ENCODE measurements at places on chromosomes 3 and 15.

- no peak for DNase-seq
Measured at GRCh38 chr15:48010316-48010715, 110.5 kb upstream of the SLC24A5 start.

GRCh38 chr3:16987141-16987540 is 102.4 kb downstream of the PLCL2 start:
- no peak for DNase-seq

- no peak for DNase-seq
Measured at GRCh38 chr15:94411846-94412245, 180.5 kb downstream of the MCTP2 start.

GRCh38 chr3:168813225-168813802 is 717.6 kb upstream of the GOLIM4 start:
- no peak for DNase-seq

DNA sequence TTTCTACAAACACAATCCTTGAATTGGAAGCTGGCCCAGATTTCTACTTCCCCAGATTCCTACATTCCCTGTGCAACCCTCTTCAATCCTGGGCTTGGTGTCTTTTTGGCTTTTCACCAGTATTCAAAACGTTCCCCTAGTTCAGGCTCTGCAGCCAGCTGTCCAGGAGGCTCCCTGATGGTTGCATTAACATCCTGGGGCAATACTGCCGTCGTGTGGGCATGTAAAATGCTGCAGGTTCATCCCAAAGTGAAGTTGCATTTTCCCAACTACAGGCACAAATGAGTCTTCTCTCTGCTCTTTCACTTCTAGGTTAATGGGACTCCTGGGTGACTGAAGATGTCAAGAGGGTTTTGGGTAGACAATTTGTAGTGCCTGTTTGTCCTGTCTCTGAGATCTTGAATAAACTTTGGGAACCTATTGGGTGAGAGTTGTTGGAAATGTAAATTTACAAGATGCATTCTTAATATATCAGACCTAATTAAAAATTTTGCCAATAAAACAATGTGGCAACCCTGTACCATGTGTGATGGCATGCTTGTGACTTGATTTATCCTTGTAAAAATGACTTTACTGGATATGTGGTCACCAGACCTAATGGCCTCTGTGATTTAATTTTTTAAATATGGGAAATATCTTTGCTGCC is 28.6 kb downstream of the SOX14 start:
- DNase-seq = no peak

DNA sequence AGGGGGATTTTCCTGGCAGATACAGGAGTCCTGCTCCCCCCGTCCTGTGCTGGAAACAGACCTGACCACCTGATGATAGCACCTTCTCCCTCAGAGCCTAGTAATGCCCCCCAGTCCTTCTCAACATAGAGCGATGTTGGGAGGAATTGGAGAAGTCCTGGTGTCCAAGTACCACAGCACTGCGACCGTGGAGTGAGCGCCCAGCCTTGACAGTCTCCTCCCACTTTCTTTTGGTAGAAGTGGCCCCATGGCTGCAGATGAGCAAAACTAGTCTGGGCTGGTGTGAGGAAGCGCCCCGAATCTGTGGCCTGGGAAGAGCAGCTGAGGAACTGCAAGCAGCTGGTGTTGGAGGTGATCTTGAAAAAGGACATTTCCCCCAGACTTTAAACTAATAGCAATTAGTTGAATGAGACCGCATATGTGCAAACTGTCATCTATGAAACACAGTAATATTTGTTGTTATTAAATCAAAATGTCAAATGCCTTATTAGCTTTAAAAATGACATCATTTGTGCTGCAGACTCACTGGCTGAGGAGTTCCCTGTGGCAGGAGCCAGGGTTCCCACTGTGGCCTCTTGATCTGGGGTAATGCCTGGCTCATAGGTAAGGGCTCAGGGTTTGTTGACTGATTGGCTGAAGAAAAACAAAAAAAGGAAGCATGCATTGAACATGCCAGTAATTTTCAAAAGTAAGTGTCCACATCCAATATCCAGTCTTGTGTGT is 121.8 kb downstream of the CACNA2D3 start:
- DNase-seq = no peak

DNA sequence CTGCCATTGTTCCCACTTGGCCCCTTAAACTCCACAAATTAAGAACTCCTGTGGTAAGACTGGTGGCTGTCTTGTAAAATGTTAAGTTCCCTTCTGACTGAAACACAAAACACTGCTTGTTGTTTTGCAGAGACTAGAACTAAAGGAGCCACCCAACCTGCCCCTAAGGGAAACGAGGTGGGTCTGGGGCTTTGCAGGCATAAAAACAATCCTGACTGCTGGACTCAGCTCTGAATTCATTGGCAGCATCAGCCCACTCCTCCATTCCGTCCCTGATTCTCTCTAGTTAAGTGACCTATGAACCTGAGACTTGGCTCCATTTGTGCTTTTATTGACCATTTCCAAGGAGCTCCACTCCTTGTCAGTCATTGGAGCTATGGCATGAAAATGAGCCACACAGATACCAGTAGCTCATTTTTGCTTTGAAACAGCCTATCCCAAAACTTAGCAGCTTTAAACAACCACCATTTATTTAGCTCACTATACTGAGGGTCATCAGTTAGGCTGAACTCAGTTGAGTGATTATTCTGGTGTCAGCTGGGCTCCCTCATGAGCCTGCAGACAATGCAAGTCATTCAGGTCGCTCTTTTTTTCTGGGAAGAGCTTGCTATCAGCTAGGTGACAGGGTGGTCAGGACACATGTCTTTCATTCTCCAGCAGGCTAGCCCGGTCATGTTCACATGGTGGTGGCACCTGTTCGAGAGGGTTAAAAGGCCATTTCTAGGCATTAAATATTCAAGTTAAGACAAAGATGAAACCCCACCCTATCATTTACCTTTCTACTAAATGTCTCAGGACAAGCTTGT is 175.1 kb upstream of the CTNNB1 start:
- no peak for DNase-seq

DNA sequence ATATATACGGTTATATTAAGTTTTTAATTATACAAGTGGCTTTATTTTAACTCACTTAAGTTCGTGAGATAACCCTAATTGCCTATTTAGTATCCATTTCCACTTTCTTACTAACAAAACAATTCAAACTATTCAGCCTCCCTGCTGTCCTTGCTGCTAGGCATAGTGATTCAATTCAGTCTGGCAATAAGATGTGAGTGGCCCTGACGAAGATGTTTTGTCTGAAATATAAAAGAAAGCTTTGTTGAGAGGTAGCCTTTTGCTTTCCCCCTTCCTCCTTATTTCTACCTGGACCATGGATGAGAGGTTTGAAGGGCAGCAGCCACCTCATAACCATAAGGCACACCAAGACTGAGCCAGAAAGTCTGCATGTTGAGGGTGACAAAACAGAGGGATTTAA is 89.3 kb upstream of the TRIM42 start:
- DNase-seq = no peak

DNA sequence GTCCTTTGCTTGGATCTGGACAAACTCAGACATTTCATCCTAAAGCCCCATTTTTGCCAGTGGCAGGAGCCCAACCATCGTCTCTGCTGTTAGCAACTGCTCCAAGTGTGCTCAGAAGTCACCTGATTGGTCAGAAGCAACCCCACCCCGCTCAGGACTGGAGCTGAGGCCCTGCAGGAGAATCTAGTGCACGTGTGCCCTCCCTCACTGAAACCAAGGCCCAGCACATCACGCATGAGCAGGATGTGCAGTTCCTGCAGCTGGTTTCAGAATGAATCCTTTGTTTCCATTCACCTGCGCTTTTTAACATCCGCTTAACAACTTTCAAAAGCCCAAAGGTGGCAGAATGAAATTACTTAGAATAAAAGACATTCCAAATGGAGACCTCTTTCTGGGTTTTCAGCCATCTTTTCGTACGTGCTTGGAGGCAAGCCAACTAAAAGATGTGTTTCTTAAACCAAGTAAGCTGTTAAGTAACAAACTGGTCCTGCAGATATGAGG is 81.2 kb downstream of the SRGAP3 start:
- no peak for DNase-seq

GRCh38 chr15:75672646-75673425 is 25.1 kb downstream of the SNX33 start:
- DNase-seq = no peak

- no peak for DNase-seq
Measured at GRCh38 chr3:144105542-144105941, 133.9 kb downstream of the DIPK2A start.

- no peak for DNase-seq
Measured at GRCh38 chr15:58241872-58242271, 103.7 kb downstream of the AQP9 start.

Measured in effector memory CD4-positive, alpha-beta T cell (primary cell).